ENCODE measurements at places on chromosomes 6 and 20. TPM values are rescaled to one million over a fixed set of nuclear protein-coding genes. Genes with fewer than 3 reads are reported as not detected.

The UBE2C gene
- 267 TPM for total RNA-seq

The C4A gene
- total RNA-seq: 2.1 TPM

The OR14J1 gene
- total RNA-seq: not detected

The TMEM151B gene
- 0.39 TPM for total RNA-seq

The SLC52A3 gene
- total RNA-seq: 0.12 TPM

The KHDRBS2 gene
- 5.0 TPM for total RNA-seq

The SLPI gene
- not detected for total RNA-seq

The GPX6 gene
- not detected for total RNA-seq

The ROMO1 gene
- 356 TPM for total RNA-seq

GRCh38 chr6:144286503-144287393, 1.6 kb downstream of the UTRN start:
- peak; percentile 84 for DNase-seq

- DNase-seq: no peak
Observed at GRCh38 chr20:58235010-58235409, 6.6 kb upstream of the ANKRD60 start.

- DNase-seq: no peak
Observed at GRCh38 chr6:33213989-33214335, 5.7 kb downstream of the RING1 start.

GRCh38 chr6:116963972-116964371, 86.9 kb downstream of the RFX6 start:
- DNase-seq: no peak

DNA sequence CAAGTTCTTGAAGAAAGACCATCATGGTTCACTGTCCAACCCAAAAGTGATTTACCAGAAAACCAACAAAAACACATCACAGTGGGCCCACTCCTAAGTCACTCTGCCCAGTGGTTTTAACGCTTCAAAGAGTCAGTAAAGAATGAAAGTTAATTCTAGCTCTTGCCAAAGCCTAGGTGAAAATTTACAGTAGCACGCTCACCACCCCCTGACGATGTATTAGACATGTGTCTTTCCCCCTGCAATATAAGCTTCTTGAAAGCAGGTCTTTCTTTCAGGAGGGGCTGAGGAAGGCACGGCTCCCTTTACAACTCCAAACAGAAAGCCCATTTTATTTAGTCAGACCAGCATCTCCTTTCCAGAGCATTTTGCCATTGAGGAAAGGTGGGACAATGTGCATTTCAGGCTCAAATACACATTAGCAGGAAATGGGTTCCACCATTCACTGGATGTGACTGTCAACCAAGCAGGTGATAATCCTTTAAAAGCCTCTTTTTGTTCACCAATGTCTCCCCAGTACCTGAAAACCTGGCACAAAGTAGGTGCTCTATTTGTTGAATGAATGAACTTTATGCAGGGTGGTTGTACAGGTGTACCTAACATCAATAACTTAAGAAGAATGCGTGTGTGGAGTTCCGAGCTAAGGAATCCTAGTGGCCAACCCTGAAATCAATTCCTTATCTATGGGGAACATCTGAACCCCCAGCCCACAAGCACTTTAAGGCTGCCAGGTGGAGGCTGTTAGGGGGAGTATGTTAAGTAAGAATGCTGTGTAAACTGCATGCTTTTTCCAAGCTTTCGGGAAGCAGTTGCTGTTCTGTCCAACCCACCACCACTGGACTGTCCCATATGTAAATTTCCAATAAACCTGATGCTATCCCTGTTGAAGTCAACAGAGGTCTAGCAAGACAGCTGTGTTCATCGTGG, 11.4 kb downstream of the EZR start:
- DNase-seq: no peak

DNA sequence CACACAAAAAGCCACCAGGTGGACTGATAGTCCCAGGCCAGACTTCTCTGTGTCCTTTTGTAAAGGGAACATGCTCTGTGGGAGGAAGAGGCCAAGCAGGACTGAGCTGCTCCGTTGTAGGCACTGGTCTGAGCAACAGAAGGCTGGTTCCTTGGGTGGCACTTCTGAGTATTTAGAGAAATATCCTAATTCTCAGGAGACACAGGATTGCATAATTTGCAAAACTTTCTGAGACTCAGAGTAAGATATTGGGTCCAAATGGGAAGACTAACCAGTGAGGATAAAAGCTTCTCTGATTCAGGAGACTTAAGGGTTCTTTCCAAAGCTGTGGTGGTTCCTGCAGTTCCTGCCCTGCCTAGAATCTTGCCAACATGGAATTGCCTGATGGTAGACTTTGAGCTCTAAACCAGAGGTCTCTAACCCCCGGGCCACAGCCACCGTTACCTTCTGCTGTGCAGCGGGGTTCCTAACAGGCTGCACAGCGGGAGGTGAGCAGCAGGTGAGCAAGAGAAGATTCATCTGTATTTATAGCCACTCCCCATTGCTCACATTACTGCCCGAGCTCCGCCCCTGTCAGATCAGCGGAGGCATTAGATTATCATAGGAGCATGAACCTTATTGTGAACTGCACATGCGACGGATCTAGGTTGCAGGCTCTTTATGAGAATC, 107.0 kb downstream of the OLIG3 start:
- no peak for DNase-seq

DNA sequence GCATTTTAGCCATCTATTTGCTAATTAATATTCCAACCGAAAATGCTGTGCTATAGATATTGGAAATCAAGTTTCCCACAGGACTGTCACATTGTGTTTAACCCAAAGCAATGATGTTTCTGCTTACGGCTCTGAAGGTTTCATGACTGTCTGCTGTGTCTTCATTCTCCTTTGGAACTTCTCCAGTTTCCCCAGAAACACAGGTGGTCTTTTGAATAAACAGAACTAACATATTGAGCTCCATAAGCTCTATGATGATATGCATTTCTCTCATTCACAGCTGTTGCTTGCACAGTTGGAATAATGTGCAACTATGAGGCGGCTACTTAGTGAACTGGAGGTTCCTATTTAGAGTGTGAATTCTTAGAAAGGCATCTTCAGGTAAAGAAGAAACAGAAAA, 266.0 kb upstream of the ID4 start:
- DNase-seq: no peak

- DNase-seq: no peak
Observed at GRCh38 chr6:18312368-18312767, 48.0 kb upstream of the DEK start.

GRCh38 chr6:64930681-64931080, 776.3 kb downstream of the EYS start:
- no peak for DNase-seq

- no peak for DNase-seq
Observed at GRCh38 chr6:142322504-142323198, 20.8 kb downstream of the ADGRG6 start.

GRCh38 chr20:51221791-51222408, 199.0 kb upstream of the KCNG1 start:
- DNase-seq: peak; percentile 82

- peak; percentile 42 for DNase-seq
Observed at GRCh38 chr6:8506126-8506525, 70.8 kb upstream of the SLC35B3 start.

GRCh38 chr6:132887204-132887603, 72.8 kb downstream of the RPS12 start:
- DNase-seq: no peak

- DNase-seq: no peak
Observed at GRCh38 chr6:26175033-26175427, 87.8 kb downstream of the HFE start.

DNA sequence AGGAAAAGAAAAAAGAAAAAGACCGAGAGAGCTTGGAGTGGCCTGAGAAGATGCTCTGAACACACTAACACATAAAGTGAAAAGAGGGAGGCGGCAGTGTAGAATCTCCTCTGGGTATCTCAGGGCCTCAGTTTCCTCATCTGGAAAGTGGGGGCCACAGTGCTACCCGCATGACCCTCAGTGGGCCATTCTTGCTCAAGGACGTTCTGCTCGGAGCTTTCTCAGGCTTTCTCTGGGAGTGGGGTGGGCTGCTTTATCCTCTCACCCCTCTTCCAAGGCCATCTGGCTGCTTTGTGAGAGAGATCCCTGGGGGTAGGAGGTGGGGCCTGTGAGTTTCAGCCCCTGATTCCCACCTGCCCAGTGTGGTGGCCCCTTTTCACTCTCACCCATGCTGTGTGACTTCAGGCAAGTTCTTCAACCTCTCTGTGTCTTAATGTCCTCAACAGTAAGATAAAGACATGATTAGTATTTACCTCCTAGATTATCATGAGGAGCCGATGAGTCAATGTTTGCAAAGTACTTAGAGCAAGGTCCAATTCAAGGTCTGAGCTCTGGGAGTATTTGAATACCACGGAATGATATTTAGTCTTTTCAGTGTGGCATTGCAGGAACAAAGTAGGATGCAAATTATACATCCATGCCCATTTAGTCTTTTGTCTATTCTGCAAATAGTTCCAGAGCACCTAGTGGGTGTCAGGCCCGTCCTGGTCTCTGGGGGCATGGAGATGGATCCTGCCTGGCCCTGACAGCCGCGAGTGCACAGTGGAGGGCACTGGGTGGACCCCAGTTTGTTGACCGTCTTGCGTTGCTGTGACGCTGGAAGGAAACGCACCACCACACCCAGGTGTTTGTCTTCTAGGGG, 34.3 kb downstream of the SRC start:
- DNase-seq: no peak

- DNase-seq: no peak
Observed at GRCh38 chr6:42304053-42304712, 86.5 kb upstream of the MRPS10 start.
